Adrenal gland (tissue), 19 donors: ENCODE measurements at places on chromosomes 6 and 20. TPM values are rescaled to one million over a fixed set of nuclear protein-coding genes. Genes with fewer than 3 reads are reported as not detected.

BHLHE23 gene
- total RNA-seq = not detected

FGD2 gene
- 33.8 TPM for total RNA-seq

DNA sequence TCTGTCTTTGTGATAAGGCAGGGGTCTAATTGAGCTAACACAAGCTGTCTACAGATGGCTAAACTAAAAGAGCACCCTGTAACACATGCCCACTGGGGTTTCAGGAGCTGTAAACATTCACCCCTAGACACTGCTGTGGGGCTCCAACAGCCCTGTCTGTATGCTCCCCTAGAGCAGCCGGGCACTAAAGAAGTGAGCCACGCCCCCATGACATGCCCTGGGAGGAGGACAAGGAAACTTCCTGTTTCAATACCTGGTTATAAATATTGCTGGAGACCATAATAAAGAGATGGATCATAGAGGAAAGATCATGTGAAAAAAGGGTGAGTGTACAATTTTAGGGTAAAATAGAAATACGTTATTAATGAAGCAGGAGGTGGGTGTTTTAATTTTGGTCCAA lies 667.7 kb upstream of the AGPAT4 start:
- DNase-seq = no peak
- no peak overlapping the region for H3K27ac ChIP-seq
- no peaks in the 10 kb centered on the region for H3K27me3 ChIP-seq
- H3K4me1 ChIP-seq = no peaks in the 10 kb centered on the region
- no peaks in the 10 kb centered on the region for H3K36me3 ChIP-seq

GRCh38 chr6:121917834-121918559 lies 481.5 kb upstream of the HSF2 start:
- H3K27ac ChIP-seq = no peak overlapping the region
- no peaks in the 10 kb centered on the region for H3K27me3 ChIP-seq
- DNase-seq = no peak
- no peaks in the 10 kb centered on the region for H3K4me1 ChIP-seq

GRCh38 chr20:13587370-13587769 lies 51.4 kb downstream of the TASP1 start:
- H3K4me3 ChIP-seq = no peak overlapping the region
- H3K27ac ChIP-seq = no peak overlapping the region
- H3K27me3 ChIP-seq = no peaks in the 10 kb centered on the region
- H3K36me3 ChIP-seq = no peaks in the 10 kb centered on the region
